Caki2 (cell line): ENCODE measurements at places on chromosomes 3 and 15. TPM values are rescaled to one million over a fixed set of nuclear protein-coding genes. Genes with fewer than 3 reads are reported as not detected.

DNA sequence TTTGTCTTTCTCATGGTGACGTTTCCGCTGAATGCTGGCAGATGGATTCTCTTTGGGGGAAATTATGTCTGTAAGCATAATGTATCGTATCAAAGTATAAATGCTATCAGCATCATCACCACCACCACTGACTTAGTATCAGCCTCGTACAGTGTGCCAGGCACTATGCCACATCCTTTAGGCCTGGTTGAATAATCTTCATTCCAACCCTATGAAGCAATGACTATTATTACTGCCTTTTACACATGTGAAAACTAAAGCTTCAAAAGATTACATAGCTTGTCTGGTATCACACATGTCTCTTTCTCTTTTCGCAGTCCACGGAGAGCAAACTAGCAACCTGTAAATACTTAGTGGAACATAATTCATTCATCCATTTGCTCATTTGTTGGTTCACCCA is 166.7 kb upstream of the PRICKLE2 start:
- DNase-seq = no peak

- no peak for DNase-seq
These were observed 238.7 kb upstream of the NR2E3 start for GRCh38 chr15:71571641-71572040.

PPARG gene
- total RNA-seq = 58.3 and 63.8 TPM in 2 replicates

DNA sequence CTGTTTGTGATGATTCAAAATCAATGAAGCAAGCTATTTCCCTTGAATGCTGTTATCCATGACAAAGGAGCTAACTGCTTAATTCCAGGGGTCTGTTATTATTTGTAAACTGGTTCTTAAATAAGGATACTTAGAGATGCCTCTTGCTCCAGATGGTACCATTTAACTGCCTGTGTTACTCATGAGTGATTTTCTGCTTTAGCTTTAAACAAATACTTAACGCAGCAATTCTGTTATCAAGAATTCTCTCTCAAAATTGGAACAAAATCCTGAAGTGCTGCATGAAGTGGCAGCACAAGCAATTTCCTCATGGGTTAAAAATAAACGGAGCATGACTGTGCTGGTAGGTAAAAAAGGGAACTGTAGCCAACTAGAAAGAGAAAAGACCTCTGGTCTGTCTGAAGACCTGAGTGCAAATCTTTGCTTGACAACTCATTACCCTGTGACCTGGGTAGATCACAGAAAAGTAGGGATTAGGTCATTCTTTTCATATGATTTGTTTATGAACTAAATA is 62.5 kb upstream of the GBE1 start:
- DNase-seq = peak; percentile 25

DGKG gene
- total RNA-seq = 15.0 and 16.4 TPM in 2 replicates

GRCh38 chr3:61268644-61269043 is 17.4 kb upstream of the FHIT start:
- no peak for DNase-seq

GRCh38 chr15:91852741-91853510 is 582 bp upstream of the SLCO3A1 start:
- DNase-seq = peak; percentile 82

DNA sequence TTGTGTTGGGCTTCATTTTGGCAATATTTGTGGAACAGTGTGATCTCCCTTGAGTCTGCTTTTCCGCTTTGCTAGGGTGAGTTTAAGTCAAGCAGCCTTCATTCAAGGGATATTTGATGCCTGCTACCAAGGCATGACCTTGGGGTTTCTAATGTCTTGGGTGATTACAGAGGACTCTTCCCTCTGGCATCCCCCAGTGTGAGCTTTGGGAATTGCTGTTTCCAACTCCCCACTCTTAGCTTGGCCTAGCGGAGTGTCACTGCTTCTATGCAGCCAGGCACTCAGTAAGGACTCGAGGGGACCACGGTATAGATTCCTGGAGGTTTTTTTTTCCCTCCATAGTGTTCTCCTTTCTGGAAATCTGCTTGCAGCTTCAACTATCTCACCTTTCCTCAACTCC is 21.1 kb downstream of the GCNT3 start:
- no peak for DNase-seq

DNA sequence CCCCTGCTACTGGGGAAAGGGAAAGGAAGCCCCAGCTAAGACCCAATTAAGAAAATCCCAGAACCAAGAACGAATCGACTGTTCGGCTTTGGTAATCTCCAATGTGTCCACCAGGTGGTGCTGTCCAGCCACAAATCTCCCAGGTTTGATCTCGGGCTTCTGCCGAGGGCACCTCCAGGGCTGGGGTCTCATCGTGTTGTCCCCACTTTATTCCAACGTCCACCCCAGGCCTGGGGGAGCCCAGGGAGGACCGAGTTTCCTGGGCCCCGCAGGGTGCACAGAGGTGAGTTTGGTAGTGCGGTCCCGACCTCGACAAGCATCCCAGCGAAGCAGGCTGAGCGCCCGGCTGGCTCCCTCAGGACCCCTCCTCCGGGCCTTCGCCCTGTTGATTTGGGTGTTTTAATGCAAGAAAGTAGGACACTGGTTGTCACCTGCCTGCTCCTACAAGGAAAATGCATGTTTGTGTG is 185.1 kb downstream of the GOLGA6L6 start:
- DNase-seq = peak; percentile 52

DNA sequence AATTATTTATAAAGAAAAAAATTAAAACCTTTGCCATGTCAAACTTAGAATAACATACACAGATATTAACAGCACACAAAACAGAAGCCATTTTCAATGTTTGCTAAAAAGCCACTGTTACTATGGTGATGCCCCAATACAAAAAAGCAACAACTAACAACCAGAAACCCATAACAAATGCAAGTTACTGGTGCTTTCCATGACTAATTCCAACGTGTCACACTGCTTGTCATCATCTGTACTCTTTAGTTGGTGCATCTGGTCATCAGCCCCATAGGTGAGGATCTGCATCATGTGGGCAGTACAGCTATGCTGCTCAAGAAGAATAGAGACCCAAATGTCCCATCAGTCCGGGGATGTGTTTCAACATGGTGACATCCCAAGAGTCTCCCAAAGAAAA is 52.8 kb downstream of the ATP8B4 start:
- peak; percentile 25 for DNase-seq

DNA sequence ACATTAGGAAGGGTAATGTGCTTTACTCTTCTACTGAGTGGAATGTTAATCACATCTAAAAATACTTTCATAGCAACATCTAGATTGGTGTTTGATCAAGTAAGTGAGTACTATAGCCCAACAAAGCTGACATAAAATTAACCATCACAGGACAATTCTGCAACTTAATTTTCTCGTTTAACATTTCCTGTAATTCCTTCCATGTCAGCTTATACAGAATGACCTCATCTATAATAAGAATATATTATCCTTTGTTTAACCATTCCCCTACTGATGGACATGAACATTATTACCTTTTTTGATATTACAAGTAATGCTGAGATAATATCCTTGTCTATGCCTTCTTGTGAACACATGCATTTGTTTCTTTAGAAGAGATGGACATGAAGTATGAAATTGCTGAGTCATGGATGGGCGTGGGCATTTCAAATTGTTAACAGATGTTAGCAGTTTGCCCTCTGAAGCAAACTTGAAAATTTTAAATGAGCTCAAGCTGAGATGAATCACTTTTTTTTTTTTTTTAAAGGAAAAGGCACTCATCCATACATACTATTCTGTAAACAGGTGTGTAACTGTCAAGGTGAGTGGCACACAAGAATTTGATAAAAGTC is 85.1 kb downstream of the OXNAD1 start:
- no peak for DNase-seq

- DNase-seq = peak; percentile 39
These were observed 19.2 kb upstream of the MFGE8 start for GRCh38 chr15:88932271-88932874.

MESP1 gene
- 2.1 and 4.7 TPM in 2 replicates for total RNA-seq

- DNase-seq = no peak
These were observed 77.8 kb downstream of the GHSR start for GRCh38 chr3:172370419-172370818.

MRAS gene
- 16.3 and 17.3 TPM in 2 replicates for total RNA-seq

DNA sequence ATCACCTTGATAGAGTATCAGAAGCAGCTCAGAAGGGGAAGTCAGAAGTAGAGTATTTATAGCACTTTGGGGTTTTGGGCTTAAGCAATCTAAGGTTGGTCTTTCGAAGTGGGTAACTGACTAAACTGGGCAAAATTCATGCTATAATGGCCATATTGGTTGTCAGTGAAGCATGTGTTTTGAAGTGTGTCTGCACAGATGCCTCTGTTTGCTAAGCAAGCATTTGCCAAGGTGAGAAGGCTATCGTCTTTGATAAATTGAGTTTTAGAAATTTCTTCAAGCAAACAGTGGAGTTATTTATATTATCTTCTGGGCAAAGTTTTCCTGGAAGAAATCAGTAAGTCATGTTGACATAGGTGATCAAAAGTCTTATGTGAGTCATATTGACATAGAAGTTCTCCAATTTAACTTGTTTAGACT is 412.8 kb upstream of the TGFBR2 start:
- DNase-seq = no peak

GRCh38 chr15:101535170-101535902 is 45.8 kb upstream of the PCSK6 start:
- DNase-seq = no peak

DNA sequence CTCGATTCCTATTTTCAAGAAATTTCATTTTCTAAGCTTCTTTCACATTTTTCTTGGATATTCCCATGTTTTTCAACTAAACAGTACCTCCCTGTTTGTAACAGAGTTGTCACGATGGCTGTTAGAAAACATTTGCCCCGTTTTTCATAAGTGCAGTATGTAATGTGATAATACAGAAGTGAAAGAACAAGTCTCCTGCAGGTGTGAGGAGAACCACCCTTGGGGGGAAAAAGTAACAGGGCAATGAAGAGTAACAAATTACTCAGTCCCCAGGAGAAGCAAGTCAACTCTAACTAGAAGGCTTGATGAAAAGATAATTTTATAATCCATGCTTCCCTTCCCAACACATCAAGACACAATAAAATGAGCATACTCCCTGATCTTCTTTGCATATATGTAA is 493.3 kb downstream of the FOXP1 start:
- DNase-seq = no peak

DNA sequence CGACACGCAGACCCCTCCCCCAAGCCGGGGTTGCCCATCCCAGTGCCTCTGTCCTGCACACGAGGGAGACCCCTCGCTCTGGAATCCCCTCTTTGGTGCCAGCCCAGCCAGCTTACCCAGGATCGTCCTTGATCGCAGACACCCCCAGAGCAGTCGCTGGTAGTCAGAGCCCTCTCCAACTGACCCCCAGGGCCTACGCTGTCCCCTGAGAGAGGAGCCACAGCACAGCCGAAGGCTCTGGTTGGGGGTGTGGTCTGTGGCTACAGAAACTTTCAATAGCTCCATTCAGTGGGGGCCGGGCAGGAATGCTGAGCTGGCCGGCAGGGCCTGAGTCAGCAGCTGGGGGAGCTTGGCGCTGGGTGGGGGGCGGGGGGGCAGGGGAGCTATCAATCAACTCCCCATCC is at the start of gene LCTL:
TSS of gene LCTL (minus strand) at position 258 of the 404 bp plus-strand sequence. CDS start 633 bp downstream, outside the sequence.
- DNase-seq = no peak

SNUPN gene
- total RNA-seq = 37.9 and 38.7 TPM in 2 replicates

DNA sequence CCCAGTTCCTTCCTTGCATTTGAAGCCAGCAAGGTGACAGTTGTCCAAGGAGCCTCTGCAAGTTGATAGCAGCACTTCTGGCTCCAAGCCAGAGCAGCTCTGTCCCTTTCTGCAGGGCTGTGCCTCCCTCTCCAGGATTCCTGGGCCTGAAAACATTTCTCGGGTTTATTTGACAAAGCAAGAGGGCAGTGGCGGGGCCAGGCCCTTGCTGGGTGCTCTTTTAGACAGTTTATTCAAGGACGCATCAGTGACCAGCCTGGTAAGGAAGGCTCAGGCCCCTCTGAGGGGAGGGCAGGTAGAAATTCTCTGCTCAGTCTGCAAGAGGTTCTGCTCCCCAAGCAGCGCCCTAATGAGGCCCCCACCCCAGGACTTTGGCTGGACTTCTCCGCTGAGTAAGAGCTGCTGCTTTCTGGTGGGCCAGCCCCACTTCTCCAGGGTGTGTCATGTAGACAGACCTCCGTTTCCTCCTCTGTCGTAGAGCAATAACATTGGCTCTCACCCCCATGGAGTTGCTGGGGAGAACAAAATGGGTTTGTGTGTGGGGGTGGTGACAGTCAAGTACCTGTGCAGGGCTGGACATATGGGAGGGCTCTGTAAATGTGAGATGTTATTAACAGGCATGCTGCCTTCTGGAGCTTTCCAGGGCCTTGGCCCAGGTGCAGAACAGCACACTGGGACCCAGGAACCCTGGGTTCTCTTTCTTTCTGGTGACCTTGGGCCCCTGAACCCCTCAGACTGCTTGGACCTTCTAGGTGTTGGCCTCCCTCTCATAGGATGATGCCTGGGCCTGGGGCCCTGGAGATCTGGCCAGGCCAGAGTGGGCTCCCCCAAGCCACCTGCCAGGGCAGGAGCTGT is 146.2 kb upstream of the TLE3 start:
- no peak for DNase-seq

GXYLT2 gene
- 0.20 and 2.1 TPM in 2 replicates for total RNA-seq

GP5 gene
- total RNA-seq = not detected in 2 replicates

MESP2 gene
- total RNA-seq = 0.43 and 1.4 TPM in 2 replicates

AADACL2 gene
- total RNA-seq = not detected in 2 replicates

DNA sequence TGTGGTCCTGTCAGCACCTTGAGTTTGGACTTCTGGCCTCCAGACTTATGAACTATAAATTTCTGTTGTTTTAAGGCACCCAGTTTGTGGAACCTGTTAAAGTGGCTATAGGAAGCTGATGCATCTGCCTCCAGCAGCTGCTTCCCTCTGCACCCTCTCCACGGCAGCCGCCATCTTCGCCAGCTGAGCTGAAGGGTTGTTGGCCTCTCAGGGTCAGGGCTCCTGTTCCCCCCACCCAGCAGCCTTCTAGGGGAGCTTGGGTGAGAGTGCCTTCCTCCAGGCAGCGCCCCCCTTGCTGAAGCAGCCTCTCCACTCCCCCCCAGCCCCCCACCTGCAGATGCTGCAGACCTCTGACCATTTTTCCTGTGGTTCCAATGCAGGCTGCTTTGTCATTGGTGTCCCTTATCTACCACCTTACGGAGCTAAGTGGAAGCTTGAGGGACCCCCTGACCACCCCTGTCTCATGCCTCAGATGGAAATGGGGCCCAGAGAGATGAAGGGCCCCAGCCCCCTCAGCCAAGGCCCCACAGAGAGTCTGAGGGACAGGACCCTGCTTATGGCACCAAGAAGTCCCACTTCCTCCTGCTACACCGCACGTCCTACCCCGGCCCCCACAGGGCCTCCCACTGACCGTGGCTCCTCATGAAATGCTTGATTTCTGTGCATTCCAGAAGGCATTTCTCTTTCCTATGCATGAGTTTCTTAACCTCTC is 61.4 kb upstream of the TLE3 start:
- DNase-seq = no peak

DNA sequence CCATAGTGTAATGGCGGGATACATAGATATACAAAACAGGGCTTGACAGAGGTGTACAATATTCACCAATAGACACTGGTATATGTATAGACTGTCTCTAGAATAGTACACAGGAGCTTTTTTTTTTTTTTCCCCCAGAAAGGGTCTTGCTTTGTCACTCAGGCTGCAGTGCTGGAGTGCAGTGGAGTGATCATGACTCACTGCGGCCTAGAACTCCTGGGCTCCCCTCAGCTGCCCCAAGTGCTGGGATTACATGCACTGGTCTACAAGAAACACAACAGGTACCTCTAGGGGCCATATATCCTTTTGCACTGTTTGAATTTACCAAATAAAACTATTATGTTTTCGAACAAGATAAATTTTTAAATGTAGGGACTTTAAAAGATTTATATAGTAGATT is 12.3 kb downstream of the RHOA start:
- no peak for DNase-seq

MOBP gene
- total RNA-seq = not detected in 2 replicates
